ENCODE measurements at places on chromosomes 5 and 9.
A peak's percentile ranks its signal among the peaks of the same experiment; 100 is the strongest.

GRCh38 chr9:20753761-20754160 lies 69.7 kb downstream of the FOCAD start:
- DNase-seq, result no peak

DNA sequence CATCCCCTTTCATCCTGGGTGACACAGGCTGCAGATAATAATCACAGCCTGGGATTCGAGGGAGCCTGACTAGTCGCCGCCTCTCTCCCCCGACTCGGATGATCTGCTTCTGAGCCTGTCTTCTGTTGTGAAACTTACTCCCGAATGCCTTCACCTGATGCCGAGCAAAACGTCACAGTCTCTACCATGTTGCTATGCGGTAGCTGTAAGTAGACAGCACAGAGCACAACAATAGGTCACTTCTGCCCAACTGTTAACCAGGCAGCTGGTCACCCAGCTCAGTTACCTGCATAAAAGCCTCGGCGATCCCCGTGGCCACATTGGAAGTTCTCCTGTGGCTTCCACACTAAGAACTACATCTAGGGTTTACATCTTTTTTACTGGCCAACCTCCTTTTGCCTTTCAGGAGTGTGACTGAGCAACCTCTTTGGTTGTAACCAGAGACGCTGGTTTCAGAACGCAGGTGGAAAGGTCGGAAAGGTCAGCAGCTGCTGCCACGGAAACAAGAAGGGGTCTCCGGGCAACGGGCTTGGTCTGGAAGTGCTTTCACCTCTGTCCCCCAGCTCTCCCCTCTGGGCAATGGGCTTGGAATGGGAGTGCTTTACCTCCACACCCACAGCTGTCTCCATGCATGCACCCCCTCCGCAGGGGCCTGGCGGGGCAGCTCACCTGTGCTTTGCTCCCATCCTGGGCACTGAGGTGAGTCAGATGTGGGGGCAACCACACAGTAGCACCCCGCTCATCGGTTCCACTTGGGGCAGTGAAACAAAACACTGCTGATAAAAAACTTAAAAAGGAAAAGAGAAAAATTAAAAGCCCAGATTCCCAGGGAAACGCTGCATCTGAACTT lies 7.6 kb upstream of the PPP1R26 start:
- no peak for DNase-seq

DNA sequence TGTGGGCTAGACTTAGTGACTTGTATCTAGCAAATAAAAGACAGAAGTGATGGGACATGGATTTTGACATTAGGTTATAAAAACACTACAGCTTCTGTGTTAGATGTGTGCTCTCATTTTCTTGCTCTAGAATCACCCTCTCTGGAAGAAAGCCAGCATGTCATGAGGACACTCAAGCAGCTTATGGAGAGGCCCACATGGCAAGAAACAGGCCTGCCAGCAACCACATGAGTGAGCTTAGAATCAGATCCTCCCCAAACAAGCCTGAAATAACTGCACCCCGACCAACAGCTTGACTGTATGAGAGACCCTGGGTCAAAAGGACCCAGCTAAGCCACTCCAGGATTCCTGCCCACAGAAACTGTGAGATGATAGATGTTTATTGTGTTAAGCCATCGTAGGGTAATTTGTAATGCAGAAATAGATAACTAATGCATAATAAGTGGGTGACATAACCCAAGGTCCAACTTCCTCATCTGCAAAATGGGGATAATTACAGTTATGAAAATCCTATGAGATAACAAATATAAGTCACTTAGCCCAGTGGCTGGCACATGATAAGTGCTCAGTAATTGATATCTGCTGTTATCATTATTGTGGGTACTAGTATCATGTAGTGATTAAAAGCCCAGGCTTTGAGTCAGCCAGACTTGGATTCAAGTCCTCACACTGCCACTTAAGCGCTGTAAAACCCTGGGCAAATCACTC lies 86.5 kb downstream of the KLHL3 start:
- no peak for DNase-seq

- no peak for DNase-seq
Measured at GRCh38 chr5:126982926-126983873, 47.2 kb downstream of the MARCHF3 start.

GRCh38 chr9:91419222-91420191 lies 4.1 kb downstream of the NFIL3 start:
- no peak for DNase-seq

GRCh38 chr9:106862821-106863720 lies at the start of gene ZNF462:
ZNF462 (plus strand) TSS chr9:106863166; CDS start chr9:106923384, 60,218 bp downstream.
- no peak for DNase-seq

DNA sequence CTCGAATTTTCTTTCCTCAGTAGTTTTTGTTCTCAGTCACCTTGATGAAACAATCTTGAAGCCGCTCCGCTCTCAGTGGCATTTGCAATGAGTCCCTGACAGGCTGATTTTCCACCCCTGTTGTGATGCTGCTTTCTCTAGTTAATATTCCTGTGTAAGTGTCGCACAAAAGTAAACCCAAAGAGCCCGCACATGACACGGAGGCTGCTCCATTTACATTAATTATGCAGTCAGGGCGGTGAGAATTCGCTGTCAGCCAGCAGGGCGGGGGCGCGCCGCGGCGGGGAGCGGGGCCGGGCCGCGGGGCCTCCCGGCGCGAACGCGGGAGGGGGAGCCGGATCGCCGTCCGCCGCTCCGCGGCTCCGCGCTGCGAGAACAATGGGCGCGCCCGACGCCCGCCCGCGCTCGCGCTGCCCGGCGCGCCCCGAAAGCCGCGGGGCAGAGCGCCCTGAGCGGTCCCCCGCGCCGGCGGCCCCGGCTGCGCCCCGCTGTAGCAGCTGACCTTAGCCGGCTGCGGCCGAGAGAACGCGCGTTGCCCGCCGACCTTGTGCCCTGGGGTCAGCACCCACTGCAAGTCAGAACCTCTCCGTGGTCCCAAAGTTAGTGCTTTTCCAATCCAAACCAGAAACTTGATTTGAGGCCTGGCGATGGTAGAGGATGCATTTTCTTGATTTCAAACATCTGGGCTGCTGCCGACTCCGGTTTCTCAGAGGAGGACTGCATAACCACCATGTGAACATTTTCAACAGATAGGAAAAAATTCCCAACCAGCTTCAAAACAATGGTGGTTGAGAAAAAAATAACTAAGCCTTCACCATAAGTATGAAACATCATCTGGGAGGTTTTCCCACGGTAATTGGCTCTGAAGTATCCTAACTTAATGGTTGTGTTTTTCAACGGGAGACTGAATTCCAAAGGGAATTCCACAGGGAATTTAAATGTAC lies 142.6 kb downstream of the PBX3 start:
- DNase-seq, result peak; percentile 42

GRCh38 chr9:137589441-137590122 lies 730 bp downstream of the ZMYND19 start:
- DNase-seq, result no peak

GRCh38 chr9:112179816-112180215 lies 4.7 kb upstream of the SUSD1 start:
- no peak for DNase-seq

DNA sequence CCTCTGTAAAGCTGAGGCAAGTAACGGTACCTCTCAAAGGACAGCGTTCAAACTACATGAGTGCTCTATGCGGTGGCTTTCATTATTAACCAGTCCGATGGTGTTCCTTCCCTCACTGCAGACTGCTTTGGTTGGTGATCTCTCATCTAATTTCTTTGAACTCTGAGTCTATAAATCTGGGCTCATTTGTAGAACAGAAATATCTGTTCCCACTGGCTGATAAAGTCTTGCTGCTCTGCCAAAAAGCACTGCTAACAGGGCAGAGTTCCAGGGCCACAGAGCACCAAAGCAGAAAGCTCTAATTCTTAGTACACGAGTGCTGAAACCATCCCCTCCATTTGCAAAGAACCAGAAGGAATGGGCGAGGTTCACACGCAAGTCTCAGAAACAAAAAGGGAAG lies 81.9 kb downstream of the MED27 start:
- no peak for DNase-seq

GRCh38 chr5:80346055-80346454 lies 26.3 kb downstream of the SPZ1 start:
- peak; percentile 30 for DNase-seq

DNA sequence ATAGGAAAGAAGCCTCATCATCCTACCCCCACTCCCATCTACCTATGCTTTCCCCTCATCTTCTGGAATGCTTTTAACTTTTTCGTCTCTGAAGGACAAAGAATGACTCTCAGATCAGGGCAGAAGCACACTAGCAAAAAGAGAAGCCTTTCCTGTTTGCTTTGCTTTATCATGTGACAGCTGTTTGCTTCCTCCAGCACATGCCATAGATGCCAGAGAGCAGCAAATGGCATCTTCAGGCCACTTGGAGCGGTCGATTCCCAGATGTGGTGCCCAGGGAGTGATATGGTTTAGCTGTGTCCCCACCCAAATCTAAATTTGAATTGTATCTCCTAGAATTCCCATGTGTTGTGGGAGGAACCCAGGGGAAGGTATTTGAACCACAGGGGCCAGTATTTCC lies 294.8 kb downstream of the GADD45G start:
- no peak for DNase-seq

DNA sequence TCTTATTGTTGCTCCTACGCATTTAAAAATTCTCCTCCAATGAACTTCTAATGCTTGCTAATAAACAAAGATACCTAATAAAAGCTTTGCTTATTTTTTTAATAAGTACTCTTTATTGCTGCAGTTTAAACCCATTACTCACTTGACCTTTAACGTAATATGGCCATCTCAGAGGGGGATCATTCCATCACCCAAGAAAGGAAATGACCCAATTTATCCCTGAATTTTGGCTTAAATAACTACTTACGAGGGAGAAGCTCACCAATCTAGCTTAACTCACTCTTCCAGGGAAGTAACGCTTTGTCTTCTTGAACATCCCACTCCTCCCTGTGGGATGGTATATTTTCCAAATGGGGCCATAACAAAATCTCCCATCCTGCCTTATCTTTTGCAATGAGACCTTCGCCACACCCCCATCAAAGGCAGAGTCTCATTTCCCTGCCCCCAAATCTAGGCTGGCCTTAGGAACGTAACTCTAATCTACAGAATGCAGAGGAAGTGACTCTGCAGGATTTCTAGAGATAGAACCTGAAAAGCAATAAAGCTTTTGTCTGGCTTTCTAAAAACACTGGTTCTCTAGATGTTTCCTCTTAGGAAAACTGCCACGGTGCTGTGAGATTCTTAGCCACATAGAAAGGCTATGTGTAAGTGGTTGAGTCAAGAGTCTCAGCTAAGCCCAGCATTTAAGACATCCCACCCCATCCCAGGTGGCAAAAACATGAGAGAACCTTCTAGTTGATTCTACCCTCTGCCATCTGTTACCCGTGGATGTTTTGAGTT lies 310.0 kb downstream of the ASTN2 start:
- DNase-seq, result no peak

GRCh38 chr9:106733828-106734380 lies 129.1 kb upstream of the ZNF462 start:
- no peak for DNase-seq

GRCh38 chr9:18379073-18379811 lies 94.7 kb upstream of the ADAMTSL1 start:
- DNase-seq, result no peak

DNA sequence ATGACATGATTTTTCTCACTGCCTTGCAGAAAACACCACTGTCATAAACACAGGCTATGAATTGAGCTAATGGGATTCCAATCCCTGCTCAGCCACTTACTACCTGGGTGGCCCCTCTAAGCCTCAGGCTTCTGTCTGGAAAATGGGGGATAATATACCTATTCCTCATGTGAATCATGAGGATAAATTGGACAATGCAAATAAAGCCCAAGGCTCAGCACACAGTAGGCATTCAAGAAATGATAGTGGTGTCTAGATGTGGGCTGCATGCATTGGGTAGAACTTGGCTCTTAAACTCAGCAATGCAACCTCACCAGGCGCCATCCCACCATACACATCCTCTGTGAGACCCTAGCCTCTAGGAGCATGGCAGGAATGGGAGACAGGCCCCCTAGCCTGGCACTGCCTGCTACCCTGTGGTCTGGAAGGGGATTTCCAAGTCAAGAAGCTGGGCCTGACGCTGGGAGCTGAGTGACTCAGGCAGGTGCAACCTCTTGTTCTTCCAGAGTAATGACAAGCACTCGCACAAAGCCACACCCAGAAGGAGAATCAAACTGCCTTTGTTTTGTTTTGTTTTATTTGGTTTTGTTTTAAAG lies 2.3 kb upstream of the TNIP1 start:
- no peak for DNase-seq

DNA sequence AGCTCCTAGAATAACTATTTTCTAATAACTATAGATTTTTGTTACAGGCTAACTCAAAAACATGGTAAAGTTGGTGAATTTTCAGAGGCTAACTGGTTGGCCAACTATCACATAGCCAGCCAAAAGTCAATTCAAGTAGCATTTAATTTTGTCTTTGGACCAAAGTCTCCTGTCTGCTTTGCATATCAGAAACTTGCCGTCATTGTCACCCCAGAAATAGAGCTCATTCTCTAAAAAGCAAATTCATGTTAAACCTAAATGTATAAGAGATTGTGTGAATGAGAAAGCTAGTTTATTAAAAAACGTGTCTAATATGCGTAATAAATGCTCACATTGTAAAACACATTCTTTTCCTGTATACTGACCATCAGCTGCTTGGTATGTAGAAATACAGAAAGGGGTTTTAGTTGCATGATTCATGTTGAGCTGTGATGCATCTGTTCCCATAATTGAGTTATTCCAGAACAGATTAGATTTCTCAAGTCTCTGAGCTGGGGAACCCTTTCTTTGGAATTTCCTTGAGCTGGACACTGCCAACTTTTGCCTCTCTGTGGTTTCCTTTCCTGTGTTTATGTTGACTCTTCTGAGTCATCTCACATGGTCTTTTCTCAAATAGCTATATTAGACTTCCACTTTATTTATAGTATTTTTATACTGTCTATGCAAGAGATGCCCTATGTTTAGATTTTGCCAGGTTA lies 7.3 kb downstream of the SRFBP1 start:
- no peak for DNase-seq

DNA sequence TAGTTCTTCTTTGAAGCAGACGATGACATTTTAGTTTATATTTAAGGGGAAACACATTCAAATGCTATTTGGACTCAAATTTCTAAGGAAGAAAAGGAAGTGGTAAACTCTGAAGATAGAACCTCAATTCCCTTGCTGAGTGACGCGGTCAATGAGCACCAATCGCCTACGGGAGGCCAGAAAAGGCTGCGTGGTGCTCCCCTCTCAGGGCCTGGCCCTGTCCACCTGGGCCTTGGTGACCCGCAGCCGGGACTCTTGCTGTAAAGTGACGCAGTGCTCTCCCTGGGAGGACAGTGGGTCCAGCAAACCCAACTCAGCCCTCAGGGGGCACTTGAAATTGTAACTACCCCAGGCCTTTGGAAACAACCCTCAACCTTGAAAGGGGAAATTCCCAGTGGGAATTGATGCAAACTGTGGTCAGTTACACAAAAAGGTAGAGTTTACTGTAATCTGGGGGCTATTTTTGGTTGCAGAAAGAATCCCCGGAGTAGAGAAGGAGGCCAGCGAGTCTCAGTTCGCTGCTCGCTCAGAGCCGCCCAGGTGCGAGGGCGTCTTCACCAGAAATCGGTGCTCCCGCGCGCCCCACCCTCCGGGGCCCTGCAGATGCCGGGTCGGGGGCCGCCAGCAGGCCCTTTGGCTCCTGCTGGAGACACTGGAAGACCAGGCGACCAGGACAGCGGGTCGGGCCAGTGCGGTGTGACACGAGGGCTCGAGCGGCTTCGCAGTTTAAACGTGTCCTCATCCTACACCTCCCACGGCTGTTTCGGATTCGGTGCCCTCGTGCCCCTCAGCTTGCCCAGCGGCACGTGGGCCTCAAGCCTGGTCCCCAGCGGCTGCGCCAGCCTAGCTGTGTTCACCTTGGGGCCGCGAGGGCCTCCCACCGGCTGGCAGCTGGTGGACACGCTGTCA lies 1.4 kb upstream of the ANKRD33B start:
- DNase-seq, result no peak

Data from naive thymus-derived CD8-positive, alpha-beta T cell (primary cell).